ENCODE measurements at places on chromosomes 11 and 22.

DNA sequence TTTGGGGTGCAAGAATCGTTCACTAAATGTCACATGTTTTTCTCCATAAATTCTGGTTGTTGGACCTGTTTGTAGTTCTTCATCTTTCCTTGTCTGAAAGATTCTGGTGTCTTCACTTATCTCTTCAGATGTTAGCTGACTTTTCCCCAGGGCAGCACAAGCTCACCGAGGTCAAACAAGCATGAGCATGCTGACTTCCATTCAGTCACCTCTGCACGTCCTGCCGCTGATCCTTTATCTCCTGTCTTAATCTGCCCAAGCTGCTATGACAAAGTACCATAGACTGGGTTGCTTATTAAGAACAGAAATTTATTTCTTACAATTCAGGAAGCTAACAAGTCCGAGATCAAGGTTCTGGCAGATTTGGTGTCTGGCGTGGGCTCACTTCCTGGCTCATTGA lies 800.6 kb downstream of the NTM start:
- no peak for DNase-seq
- no peak overlapping the region for H3K4me3 ChIP-seq
- no peaks in the 10 kb centered on the region for H3K4me1 ChIP-seq
- no peak overlapping the region for H3K27ac ChIP-seq

- no peak overlapping the region for H3K4me3 ChIP-seq
- H3K27ac ChIP-seq: no peak overlapping the region
- no peaks in the 10 kb centered on the region for H3K27me3 ChIP-seq
- no peak for DNase-seq
- peaks cover 5% of the 10 kb centered on the region for H3K36me3 ChIP-seq
Observed at GRCh38 chr11:66082946-66083698, 13.1 kb downstream of the PACS1 start.

DNA sequence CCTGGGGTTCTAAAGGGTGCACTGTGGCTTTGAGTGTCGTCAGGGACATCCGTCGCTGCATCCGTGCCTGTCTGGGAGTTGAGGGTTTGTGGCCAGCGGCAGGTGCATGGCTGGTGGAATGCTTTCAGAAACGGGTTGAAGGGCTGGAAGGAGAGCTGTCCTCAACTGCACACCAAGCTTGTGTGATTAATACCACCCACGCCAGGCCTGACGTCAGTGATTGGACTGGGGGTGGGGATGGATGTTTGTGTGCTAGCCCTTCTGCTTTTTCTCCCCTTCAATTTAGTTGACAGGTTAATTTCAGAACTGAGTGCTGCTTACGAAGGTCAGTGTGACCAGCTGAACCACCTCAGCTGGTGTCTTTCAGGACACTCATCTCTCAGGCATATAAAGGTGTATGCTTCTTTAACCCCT lies 3.2 kb upstream of the GAB2 start:
- peak; percentile 63 for DNase-seq
- H3K36me3 ChIP-seq: no peaks in the 10 kb centered on the region
- H3K27ac ChIP-seq: no peak overlapping the region
- H3K4me3 ChIP-seq: no peak overlapping the region

DNA sequence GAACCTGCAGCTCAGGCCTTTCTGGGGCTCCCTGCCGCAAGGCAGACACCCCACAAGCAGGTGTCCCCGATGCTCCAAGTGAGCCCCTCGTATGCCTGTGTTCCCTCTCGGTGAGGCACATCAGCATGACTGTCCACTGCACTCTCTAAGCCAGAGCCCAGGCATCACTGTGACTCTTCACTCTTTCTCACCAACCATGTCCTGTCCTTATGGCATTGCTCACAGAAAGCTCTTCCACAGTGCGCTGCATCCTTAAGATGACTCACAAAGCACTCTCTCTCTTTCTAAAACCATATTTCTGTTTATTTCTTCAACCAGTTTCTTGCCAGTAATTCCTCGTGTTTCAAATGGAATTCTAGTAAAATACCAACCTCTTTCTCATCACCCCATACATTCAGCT lies 18.1 kb downstream of the GAB4 start:
- H3K36me3 ChIP-seq: no peaks in the 10 kb centered on the region
- H3K4me1 ChIP-seq: no peaks in the 10 kb centered on the region
- no peaks in the 10 kb centered on the region for H3K27me3 ChIP-seq
- no peak overlapping the region for H3K27ac ChIP-seq

GRCh38 chr11:65822776-65823528 lies 10.8 kb upstream of the SNX32 start:
- peaks cover 3% of the 10 kb centered on the region for H3K4me1 ChIP-seq
- no peaks in the 10 kb centered on the region for H3K27me3 ChIP-seq
- H3K27ac ChIP-seq: no peak overlapping the region
- no peak for DNase-seq
- no peak overlapping the region for H3K4me3 ChIP-seq

DNA sequence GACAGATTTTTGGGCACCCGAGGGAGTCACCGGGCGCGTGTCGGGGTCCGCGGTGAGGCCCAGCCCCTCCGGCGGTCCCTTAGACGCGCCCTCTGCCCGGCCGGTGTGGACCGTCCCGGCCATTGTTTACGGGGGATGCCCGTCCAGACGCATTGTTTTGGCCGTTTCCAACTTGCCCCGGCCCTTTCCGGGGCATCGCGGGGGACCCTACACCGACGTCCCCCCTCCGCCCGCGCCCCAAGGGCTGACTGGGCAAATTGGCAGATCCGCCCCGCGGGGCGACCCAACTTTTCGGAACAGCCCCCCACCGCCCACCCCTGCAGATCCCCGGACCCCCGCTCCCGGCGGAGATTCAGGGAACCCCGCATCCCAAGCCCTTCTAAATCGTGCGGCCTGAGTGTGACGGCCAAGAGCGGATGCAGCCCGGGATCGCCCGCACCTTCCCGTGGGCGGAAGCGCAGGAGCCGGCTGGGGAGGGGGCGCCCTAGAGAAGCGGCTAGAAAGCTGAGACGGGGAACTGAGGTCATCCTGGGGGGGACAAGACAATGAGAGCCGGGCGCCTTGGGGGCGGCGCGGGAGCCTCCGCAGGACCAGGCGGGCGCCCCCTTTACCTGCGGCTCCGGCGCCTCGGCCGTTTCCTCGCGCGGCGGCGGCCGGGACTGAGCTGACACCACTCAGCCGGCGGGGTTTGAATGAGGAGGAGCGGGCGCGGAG lies 17.1 kb upstream of the CCT8L2 start:
- H3K27me3 ChIP-seq: peaks cover 28% of the 10 kb centered on the region
- H3K4me3 ChIP-seq: no peak overlapping the region
